B cell (primary cell): ENCODE measurements at places on chromosomes 6 and 20.
A peak's percentile ranks its signal among the peaks of the same experiment; 100 is the strongest.

- DNase-seq, result no peak
Measured at GRCh38 chr20:6735942-6736845, 31.3 kb upstream of the BMP2 start.

- no peak for DNase-seq
Measured at GRCh38 chr6:28153546-28153945, 11.9 kb downstream of the ZKSCAN8 start.

DNA sequence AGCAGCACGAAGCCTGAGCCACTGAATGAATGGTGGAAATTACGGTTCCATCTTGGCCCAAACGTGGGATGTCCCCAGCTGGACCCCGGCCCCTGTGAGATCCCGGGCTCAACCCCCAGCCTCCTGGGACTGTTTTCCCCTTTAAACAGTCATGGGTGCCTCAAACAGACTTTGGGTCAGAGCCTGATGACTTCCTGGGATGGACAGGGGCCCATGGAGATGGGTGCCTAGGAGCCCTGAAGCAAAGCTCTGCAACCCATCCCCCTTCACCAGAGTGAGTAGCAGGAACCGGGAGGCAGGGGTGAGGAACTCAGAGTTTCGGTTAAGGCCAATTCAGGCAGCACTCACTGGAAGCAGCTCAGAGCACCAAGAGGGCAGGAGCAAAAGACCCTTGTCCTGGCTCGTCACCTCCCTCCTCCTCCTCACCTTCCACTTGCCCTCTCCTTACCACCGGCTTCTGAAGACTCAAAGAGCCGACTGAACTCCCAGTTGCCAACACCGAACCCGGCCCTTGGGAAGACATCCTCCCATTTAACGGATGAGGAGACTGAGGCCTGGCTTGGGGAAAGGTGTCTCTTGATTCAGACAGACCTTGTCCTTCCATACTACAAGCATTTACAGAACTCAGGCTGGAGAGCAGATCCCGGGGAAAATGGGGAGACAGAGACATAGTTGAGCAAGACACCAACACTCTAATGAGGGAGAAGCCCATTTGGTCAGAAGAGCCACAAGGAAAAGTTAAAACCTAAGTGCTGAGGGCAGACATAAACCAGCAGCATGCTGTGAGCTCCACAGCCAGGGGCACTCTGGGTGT is 14.9 kb upstream of the TLDC2 start:
- DNase-seq, result no peak

DNA sequence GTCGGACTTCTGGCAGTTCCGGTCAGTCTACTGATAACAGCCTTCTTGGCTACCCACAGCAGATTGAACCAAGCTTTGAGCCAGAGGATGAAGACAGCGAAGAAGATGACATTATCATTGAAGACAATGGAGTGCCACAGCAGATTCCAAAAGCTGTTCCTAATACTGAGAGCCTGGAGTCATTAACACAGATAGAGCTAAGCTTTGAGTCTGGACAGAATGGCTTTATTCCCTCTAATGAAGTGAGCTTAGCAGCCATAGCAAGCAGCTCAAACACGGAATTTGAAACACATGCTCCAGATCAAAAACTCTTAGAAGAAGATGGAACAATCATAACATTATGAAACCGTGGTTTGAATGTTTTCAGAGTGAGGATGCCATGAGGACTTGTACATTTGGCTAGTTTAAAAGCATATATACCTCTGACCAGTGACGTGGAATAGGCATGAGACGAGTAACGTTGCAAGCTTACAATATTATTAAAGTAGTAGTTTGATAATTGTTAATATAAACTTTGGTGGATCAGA is 18.8 kb downstream of the PARD6B start:
- DNase-seq, result no peak

DNA sequence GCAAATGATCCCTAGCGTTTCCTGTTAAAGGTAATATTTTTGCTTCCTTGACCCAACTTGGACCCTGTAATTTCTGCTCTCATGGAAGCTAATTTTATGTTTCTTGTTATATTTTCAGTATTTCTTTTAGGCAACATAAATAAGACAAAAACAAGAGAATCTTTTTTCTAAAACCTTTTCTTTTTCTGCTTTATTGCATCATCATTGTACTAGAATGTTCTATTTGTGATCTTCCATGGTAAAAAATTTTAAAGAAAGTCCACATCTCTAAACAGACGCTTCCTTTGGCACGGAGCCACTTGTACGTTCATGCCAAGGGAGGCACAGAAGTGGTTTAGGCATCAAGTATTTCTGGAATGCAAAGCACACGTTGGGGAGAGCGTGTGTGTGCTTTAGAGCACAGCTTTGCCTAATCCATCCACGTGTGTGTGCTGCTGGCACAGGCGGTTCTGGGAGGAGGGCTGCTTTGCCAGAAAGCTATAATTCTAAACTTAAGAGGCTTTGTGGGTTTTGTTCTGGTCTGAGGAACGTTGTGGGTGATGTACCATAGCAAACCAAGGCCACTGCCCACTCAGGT is 98.3 kb downstream of the SASH1 start:
- DNase-seq, result no peak

- no peak for DNase-seq
Measured at GRCh38 chr6:24620637-24621036, 25.4 kb downstream of the KIAA0319 start.

DNA sequence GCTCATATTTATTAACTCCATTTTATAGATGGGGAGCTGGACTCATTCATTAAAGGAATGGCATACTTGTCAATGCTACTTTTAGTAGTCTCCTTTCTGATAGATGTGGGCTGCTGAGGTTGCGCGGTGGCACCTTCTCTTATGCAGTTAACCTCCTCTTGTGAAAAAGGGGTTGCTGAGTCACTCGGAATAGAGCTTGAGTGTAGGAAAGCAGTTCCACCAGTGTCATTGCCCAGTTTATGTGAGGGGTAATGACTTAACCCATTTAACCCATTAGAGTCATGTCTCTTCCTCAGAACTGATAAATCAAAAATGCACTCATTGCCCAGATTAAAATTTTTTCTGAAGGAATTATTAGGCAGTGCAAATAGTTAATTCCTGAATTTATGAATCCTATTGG is 6.3 kb downstream of the MAPK14 start:
- no peak for DNase-seq

- DNase-seq, result no peak
Measured at GRCh38 chr20:23246717-23247664, 103.6 kb upstream of the NXT1 start.

DNA sequence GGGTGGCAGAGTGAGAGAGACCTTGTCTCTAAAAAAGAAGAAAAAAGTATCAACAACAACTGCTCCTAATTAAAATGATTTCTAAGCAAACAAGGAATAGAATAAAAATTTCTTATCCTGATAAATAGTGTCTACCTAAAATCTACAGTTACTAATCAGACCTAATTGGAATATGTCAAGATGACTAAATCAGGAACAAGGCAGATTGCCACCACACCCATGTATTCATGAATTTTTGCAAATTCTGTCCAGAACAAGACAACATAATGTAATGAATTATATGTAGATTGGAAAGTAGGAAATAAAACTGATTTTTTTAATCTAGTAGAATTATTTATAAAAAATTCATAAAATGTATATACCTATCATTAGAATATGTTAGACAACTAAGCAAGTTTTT is 339.8 kb downstream of the NKAIN2 start:
- no peak for DNase-seq

- no peak for DNase-seq
Measured at GRCh38 chr20:34084227-34084923, 27.7 kb downstream of the EIF2S2 start.

DNA sequence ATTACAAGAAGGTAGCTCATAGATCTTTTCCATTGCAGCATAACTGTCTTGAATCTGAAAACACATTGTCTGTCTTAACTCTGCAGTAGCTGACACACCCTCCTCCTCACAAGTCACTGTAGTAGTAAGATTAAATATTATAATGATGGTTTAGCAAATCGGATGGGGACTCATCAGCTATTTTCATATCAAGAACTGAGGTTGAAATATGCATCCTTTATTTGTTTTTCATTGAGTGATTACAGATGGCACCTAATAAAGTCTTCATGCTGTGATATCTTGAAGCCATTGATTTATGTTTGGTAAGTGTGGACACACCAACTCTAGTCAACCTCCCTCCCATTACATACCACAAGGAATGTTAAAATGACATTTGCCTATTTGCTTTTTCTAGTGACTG is 267.4 kb upstream of the TAB2 start:
- no peak for DNase-seq

DNA sequence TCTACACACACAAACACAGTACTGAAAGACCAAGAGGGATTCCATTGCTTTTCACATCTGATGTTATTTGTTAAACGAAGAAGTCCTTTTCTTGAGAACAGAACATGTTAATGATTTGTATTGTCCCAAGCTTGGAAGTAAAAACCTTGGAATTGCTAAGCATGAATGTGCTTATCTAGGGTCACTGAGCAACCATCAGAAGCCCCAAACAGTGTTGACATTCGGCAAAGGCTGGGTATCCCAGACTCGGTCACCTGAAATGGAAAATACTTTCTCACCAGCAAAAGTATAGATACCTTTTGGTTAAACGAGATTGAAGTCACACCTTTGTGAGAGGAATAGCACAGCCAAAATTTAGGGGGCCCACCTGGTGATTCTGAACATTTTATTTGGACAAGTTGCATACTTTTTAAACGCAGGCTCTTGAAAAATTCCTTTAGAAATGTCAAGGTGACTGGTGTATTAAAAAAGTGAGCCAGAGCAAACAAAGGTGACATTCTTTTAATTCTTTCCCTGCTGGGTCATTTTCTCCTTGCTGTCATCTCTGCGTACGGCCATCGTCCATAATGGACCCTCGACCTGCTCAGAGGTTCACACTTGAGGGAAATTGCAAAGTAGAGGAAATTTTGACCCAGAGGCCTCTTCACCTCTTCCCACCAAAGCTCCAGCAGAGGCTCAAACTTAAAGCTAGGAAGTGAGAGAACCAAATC is 95.8 kb upstream of the FOXA2 start:
- DNase-seq, result no peak

DNA sequence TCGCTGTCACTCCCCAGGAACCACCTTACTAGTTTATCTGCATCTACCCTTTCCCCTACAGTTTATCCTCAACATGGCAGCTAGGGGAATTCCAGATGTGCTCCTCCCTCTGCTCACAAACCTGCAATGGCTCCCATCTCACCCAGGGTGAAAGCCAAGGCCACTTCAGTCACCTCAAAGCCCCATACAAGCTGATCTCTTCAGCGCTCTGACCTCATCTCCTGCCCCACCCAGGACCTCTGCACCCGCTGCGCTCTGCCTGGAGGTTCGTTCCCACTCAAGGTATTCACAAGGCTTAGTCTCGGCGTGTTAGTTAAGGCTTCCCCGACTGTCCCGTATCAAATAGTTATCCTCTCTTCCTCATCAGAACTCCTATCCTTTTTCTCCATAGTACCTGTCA is 28.6 kb upstream of the SPDEF start:
- no peak for DNase-seq

GRCh38 chr20:8647961-8648441 is 420.9 kb upstream of the PLCB4 start:
- DNase-seq, result no peak

DNA sequence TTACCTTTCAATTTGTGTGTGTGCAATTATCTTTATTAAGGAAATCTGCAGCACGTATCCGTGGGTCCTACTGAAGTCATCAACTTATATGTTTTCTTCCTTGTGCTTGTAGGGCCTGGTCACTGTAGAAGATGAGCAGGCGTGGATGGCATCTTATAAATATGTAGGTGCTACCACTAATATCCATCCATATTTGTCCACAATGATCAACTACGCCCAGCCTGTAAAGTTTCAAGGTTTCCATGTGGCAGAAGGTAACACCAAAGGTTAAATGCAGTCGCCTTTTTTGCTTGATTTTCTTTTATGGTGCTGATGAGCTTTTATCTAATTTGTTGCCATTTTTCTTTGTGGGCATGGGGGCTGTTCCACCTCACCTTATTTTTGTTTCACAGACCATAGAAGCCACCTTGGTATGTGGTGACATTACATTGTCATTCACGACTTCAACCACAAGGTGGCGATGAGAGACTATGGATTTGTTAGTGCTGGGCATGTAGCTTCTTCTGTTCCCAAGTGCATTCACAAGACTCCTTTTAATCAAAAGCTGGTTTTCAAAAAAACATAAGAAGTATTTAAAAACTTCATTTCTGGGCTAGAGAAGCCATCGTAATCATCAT is 106.5 kb upstream of the LAMP5 start:
- DNase-seq, result peak; percentile 61

DNA sequence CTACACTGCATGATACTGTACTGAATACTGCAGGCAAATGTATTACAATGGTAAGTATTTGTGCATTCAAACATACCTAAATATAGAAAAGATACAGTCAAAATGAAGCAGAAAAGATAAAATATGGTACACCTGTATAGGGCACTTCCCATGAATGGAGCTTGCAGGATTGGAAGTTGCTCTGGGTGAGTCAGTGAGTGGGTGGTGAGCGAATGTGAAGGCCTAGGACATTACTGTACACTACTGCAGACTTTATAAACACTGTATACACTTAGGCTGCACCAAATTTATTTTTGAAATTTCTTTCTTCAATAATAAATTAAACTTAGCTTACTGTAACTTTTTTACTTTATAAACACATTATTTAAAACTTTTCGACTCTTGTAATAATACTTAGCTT is 213.1 kb downstream of the ATXN1 start:
- DNase-seq, result no peak

GRCh38 chr6:22362361-22362760 is 65.5 kb upstream of the PRL start:
- DNase-seq, result no peak

DNA sequence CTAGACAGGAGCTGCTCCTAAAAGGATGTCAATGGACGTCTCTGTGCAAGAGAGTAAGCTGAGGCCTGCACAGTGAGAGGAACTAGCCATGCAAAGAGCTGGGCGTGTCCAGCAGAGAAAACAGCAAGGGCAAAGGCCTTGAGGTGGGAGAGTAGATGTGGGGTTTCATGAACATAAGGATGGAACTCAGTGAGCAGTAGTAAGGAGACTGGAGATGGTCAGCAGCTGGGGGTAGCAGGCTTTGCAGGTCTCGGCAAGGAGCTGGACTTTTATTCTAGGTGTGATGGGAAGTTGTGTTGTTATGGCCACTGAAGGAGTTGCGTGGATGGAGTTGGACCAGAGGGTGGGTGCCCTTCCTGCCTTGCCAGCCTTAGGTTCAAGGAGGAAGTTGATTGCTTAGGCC is 90.7 kb upstream of the SIRPA start:
- peak; percentile 27 for DNase-seq
